ENCODE measurements at places on chromosomes 1 and 21.

DNA sequence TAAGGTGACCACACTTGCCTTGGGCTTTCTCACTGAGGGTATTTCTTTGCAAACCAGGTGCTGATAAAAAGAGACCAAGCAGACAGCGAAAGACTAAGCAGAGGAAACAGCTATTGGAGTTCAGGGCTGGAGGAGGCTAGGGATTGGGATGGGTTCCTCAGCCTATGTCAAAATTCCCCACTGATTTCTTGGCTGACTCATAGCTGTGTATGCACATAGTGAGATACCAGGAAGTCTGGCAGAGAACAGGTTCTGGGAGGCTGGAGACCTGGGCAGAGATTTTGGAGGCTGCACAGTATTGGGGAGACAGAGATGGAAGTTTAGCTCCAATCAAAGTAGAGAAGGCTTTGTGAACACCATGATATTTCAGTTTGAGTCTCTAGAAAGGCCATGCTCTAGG, 25.3 kb downstream of the YARS1 start:
- no peak for DNase-seq

DNA sequence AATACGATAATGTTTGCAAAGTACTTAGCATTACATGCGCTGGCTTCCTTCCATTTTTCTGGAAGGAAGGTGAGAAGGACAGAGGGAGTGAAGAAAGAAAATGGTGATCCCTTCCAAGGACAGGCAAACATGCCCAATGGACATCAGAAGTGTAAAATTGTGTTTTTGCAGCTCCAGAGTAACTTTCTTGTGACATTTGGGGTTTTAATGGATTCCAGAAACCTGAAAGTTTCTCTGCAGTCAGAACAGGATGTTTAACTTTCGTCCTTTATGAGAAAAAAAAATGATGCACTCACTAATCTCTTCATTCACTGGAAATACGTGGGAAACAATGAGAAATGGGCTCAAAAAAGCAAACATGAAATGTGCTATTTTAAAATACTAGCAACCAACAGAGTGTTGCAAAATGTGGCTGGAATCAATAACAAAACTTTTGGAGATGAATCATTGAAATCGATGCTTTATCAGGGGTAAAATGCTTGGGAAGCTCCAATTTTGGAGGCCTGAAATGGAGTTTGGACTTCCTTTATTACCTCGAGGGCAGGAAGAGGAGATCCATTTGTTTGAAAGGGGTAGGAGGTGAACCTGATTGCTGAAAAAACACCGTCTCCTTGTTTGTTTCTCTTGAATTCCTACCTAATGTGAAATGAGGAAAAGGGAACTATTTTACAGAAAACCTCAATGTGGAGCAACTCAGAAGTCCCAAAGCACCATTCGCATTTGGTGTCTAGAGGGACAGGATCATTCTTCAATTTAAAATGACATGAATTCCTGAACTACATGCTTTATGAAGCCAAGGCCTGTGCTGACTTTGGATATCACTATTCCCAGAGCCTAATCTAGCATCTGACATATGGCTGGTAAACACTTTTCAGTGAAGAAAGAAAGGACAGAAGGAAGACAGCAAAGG, 129.5 kb downstream of the TRABD2B start:
- DNase-seq, result no peak

GRCh38 chr1:234402939-234403338, 29.7 kb downstream of the COA6 start:
- DNase-seq, result no peak

- DNase-seq, result no peak
Observed at GRCh38 chr1:19514391-19514831, 29.1 kb upstream of the CAPZB start.

DNA sequence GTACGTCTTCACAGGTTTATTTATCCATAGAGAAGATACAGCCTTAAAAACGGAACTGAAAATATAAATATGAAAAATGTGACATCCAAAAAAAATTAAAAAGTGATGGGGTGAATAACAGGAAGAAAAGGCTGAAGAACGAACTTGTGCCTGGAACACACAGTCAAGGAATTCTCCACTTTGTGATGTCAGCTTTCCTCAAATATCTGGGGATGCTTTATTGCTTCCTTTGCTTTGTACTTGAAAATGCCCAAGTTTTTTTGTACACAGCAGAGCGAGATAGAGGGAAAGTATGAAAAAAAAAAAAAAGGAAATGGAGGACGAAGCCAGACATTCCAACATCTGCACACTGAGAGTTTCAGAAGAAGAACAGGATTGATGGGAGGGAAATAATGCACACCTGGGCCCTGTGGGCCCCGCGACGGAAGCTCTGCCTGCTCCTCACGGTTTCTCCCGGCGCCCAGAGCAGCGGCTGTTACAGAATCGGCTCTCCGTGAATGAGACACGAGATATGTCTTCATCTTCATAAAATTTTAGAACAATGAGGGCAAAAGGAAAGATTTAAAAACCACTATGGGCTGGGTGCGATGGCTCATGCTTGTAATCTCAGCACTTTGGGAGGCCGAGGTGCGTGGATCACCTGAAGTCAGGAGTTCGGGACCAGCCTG, 10.0 kb upstream of the LRRC3 start:
- DNase-seq, result no peak

GRCh38 chr1:165717918-165718515, 19.7 kb upstream of the ALDH9A1 start:
- DNase-seq, result no peak

DNA sequence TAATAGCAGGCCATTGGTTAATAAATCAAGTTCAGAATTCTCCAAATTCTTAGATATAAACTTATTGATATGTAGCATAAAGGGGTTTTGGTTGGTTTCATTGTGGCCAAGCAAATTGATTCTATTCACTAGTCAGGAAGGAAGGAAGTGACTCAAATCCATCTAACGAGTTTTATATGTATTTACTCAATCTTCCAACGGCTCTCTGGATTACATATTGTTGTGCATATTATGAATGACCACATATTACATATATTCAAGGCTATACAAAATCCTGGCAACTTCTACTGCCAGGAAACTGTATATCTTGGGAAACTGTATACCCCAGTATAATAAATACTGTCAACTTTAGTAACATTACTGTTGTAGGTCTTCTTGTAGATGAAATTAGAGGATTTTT, 20.1 kb upstream of the PDE4B start:
- DNase-seq, result no peak

- DNase-seq, result no peak
Observed at GRCh38 chr1:58594546-58594945, 17.5 kb upstream of the TACSTD2 start.

GRCh38 chr1:228155596-228156514, 6.1 kb downstream of the GJC2 start:
- no peak for DNase-seq

- DNase-seq, result no peak
Observed at GRCh38 chr1:202286622-202287097, 55.1 kb downstream of the UBE2T start.

- DNase-seq, result no peak
Observed at GRCh38 chr1:5997316-5997715, 5.1 kb upstream of the NPHP4 start.

GRCh38 chr1:51509773-51510172, 9.3 kb downstream of the EPS15 start:
- no peak for DNase-seq

DNA sequence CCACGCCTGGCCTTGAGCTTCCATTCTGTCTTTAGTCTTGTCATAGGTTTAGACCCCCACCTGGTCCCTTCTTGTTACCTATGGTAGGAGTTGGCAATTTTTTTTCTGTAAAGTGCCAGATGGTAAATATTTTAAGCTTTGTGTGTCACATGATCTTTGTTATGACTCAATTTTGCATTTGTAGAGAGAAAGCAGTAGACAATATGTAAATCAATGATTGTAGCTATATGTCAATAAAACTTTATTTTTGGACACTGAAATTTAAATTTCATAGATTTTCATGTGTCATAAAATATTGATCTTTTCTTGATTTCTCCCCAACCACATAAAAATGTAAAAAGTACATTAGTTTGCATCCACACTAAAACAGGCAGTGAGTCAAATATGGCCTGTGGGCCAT, 8.0 kb downstream of the MKNK1 start:
- DNase-seq, result no peak

GRCh38 chr1:214010197-214010573, 22.4 kb downstream of the PROX1 start:
- DNase-seq, result no peak

DNA sequence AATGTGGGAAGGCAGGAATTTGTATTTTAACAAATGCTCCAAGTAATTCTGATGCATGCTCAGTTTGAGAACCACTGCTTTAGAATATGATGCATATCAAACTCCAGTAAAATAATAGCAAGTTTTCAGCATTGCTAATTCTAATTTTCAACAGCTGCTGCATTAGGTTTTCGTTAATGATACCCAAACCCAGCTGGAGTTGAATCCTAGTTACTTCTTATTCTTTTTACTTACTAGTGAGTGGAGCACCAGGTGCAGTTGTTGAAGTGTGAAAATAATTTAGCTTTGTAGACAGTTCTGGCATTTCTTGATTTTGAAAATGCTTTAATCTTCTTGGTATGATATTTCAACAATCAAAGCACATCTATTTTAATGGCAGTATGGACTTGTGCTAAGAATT, 138.5 kb downstream of the HS2ST1 start:
- DNase-seq, result no peak

DNA sequence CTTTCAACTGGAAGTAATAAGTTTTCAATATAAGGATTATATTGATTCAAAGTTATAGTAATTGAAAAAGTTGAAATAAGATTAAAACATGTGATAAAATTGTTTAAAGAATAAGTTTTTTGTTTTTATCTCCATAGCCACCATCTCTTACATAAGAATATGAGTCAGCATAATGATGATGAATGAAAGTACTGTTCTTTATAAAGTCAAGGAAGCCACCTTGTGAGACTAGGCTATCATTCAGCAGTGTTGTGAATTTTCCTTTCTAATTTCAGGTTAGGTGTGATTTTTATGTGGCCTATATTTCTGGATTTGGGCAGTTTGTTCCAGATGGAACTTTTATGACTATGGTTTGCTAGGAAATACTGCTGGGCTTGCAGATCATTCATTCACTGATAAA, 22.4 kb upstream of the ASB17 start:
- no peak for DNase-seq

DNA sequence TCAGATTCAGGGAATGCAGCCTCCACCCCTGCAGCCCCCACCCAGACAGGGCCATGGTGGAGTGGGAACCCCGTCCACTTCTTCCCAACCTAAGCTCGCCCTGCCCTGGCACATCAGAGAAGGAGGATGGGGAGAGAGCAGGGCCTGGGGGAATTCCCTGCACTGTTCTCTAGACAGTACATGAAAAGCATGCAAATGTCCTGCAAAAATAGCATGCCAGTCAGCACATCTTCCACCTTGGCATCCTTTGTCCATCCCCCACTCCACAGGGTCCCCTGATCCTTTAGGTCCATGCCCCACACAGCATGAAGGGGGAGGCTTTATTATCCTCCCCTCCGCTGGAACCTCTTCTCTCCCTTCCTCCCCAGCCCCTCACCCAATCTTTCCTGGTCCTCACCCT, 35.0 kb upstream of the RD3 start:
- DNase-seq, result no peak

DNA sequence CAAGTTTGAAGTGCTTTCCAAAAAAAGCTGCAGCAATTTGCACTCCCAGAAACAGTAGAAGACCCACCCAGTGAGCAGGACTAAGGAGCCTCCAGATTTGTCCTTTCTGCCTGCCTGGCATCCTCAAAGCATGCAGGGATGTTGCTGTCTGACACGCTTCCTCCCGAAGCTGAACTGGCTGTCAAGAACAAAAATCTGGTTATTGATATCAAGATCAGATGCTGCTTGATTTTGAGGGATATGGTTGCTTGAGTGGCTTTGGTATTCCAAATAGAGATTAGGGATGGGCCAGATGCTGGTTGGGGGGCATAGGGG, 143.3 kb downstream of the MRPS6 start:
- no peak for DNase-seq

GRCh38 chr21:23951251-23951650, 1656.0 kb downstream of the MRPL39 start:
- DNase-seq, result no peak

- no peak for DNase-seq
Observed at GRCh38 chr1:109969907-109970306, 14.7 kb upstream of the AHCYL1 start.

DNA sequence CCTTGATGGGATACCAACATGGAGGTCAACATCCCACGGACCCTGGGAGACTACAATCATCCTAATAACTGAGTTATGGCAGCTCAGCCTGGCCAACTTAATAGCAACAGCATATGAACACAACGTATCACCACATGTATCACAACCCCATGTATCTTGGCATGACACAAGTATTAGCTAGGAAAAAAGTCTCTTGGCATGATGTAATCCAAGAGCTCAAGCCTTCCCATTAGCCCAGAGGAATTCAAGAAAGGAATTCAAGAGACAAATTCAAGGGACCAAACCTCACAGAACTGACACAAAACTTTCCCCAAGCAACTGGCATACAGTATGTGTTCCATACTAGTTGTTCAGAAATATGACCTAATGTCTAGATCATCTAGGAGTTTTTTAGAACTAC, 100.9 kb upstream of the HMGB4 start:
- no peak for DNase-seq

GRCh38 chr1:199405634-199406196, 621.8 kb upstream of the NR5A2 start:
- no peak for DNase-seq

DNA sequence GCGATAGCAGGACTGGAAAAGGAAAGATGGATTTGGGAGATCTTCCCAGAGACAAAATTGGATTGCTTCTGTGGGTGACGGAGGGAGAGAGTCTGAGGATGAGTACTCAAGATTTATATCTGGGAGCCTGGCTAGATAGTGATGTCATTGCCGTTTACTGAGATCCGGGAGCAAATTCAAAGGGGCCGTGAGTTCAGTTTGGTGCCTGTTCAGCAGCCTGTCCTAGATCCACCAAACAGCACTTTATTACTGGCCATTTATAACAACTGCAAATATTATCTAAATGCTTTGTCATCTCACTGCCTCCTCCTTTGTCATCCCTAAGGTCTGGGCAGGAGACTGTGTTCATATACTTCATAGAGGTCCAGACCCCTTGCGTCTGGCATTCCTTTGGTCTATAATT, 29.2 kb downstream of the MAPKAPK2 start:
- no peak for DNase-seq

DNA sequence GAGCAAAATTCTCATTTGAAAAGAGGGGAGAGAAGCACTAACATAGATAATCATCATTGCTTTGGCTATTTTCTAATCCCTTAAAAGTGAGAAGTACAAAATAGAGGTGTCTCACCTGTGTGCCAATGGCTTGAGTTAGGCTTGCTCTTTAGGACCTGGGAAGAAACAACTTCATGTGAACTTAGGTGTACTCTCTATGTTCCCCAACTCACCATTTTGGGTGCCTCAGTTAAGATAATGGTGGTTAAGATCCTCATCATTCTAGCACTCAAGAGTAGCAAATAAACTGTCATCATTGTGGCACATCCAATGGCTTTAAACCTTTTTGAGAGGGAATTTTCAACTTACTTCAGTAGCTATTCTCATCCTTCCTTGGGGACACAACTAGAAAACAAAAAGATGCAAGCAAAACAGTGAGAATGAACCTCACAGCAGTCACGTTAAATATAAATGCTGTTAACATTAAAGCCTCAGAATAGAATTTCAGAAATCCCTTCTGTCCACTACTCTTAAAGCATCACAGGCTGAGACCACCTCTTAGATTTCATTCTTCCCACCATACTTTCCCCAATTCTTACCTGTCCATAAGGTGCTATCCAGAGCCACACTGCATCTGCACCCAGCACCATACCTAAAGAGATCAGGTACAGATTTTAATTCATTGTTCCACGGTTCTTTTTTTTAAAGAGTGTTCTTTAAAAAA, 1.2 kb downstream of the GAS5 start:
- no peak for DNase-seq

Data from activated T-cell treated with anti-CD3 and anti-CD28 coated beads for 24 hours (primary cell).